ENCODE measurements at places on chromosomes 7 and 10. TPM values are rescaled to one million over a fixed set of nuclear protein-coding genes. Genes with fewer than 3 reads are reported as not detected.

Gene GALNT17
- not detected for total RNA-seq

- no peak for DNase-seq
Observed at GRCh38 chr7:4074994-4075393, 607.1 kb upstream of the FOXK1 start.

- DNase-seq = no peak
Observed at GRCh38 chr7:12642508-12642907, 44.9 kb upstream of the ARL4A start.

GRCh38 chr7:128304212-128304611 lies 39.5 kb downstream of the RBM28 start:
- DNase-seq = no peak

GRCh38 chr10:95767884-95768556 lies 12.1 kb downstream of the ENTPD1 start:
- no peak for DNase-seq

Gene AMZ1
- not detected for total RNA-seq

DNA sequence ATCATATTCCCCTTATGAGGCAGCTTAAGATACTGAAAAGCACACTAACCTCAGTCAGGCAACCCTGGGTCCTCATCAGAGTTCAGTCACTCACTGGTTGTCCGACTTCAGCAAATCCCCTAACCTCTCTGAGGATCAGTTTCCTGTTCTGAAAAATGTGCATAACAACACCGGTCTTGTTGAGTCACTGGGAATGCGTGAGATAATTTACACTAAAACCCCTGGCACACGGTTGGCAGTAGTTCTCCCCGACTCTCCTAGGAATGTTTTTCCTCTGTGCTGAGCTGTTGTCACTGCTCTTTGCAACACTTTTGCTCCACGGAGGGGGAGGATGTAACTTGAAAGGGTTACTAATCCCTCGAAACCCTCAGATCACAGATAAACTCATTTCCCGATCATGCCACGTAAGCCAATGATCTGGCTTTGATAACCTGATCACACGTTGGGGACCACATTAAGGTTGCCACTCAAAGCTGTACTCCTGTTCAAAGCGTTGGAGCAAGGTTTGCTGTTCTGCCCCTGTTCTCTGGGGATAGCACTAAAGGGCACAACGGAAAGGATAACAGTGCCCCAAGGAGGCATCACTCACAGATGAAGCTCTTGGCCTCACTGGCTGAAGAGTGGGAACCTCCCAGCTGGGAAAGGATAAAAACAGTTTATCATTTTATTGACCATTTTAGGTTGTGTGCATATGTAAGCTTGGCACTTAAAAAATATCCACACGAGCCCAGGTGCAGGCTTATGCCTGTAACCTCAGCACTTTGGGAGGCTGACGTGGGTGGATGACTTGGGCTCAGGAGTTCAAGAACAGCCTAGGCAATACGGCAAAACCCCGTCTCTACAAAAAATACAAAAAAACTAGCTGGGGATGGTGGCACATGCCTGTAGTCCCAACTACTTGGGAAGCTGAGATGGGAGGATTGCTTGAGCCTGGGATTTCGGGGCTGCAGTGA lies 5.0 kb upstream of the RBM17 start:
- DNase-seq = no peak

GRCh38 chr7:101740981-101741725 lies 76.3 kb upstream of the CUX1 start:
- no peak for DNase-seq

Gene LIPM
- 0.11 TPM for total RNA-seq

DNA sequence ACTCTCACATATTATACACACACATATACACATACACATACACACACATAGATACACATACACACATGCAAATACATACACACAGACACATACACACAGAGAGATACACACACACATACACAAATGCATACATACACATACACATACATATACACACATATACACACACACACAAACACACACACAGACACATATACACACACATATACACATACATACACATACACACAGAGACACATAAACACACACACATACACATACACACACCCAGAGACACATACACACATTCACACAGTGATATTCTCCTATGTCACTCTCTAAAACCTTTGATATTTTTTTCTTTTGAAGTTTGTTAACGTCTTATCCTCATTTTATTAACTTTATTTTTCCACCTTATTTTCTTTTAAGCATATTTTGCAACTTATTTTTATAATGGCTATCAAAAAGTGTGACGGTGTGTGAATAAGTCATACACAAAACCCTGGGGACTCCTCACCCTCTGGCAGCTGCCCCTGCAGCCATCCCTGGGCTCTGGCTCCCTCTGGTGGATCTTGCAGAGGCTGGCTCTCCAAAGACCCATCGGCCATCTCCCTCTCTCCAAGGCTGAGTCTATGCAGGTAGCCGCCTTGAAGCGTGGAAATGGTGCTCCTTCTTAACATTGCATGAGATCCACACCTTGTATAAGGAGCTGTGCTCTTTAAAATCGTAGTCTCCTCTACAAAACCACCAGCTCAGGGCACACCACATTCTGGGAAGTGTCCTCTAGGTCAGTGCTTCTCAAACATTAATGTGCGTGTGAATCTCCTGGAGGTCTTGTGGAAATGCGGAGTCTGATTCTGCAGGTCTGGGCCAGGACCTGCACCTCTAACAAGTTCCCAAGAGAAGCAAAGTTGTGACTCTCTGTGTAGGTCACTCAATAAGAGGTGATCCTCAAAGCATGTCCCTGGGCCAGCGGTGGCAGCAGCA lies 4.1 kb upstream of the C10orf120 start:
- peak; percentile 53 for DNase-seq

DNA sequence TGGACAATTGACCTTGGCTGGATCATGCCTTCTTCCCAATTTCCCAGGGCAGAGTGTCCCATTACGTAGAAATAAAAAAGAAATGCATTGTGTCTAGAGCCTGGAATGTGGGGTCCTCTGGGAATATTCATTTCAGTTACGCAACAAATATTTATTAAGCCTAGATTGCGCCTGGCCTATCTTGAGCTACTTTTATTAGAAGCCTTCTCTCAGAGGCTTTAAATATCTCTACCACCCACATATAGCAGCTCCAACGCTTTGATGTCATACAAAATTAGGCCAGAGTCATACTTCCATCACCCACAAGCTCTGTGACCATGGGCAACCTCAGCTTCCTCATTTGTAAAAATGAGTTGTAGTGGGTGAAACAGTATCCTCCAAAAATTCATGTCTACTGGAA lies 24.9 kb upstream of the CARD11 start:
- no peak for DNase-seq

GRCh38 chr10:1187855-1188557 lies 131.8 kb downstream of the WDR37 start:
- peak; percentile 12 for DNase-seq

Gene GARIN1A
- 0.71 TPM for total RNA-seq

DNA sequence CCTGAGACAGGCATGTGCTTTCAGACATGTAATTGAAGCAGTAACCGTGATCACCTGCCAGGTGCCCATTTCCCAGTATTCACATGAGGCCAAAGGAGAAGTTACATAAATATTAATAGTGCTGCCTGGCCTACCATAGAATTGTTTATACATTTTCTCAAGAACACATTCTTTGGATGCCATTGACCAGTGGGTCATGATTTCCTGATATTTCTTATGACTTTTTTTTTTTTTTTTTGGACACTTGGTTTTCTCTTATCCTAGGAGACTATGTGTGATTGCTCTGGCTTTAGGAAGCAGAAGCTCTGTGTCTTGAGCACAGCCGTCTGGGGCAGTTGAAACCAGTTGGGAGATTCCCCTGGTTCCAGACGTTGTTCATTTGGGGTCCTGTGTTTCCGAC lies 143.9 kb upstream of the NPS start:
- DNase-seq = no peak

Gene PHYHIPL
- total RNA-seq = not detected

DNA sequence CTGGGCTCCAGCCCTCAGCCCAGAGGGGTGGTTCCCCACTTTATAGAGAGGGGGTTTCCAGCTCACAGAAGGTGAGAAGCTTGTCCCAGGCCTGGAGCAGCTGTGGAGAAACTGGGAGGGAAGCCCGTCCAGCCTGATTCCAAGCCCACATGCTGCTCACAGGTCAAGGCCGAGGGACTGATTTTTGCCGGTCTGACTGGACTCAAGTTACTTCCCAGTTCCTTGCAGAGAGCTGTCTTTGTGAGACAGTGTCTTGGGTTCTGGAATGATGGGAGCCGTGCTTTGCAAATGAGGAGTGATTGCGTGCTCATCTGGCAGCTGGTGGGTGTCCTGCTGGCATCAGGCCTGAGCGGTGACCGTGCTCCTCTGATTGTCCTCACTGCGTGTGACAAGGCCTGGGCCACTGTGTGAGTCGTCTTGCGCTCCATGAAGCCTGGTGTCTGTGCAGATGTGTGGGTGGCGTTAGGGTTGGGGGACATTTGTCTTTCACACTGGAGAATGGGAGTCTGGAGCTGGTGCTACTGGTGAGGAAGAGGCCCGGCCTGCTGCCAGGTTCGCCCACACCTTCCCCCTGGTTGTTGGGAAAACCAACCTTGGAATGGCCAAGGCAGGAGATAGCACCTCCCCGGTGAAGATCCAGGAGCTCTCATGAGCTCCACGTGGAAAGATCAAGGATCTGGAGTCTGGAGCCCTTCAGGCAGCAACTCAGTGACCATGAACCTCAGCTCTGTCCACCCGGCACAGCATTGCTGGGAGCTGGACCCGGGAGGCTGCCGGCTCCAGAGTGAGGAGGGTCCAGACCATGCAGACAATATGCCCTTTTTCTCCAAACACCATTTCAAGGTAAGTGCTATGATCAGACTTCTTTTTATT lies 129.6 kb downstream of the SMURF1 start:
- DNase-seq = no peak

Gene LLCFC1
- total RNA-seq = not detected

DNA sequence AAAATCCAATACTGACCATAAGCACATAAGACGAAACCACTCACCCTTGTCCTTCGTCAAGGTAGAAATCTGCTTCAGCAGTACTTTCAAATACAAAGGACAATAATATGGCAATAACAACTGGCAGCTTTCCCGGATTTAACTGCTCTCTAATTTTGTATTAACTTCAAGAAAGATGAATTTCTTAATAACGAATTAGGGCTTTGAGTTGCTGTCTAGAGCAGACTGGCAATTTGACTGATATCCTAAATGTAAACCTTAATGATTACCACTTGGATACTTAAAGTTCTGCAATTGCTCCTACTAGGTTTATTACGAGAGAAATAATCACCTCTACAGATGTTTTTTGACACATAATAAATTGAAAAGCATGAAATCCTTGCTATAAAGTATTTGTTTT lies 418.7 kb downstream of the MAGI2 start:
- DNase-seq = no peak

DNA sequence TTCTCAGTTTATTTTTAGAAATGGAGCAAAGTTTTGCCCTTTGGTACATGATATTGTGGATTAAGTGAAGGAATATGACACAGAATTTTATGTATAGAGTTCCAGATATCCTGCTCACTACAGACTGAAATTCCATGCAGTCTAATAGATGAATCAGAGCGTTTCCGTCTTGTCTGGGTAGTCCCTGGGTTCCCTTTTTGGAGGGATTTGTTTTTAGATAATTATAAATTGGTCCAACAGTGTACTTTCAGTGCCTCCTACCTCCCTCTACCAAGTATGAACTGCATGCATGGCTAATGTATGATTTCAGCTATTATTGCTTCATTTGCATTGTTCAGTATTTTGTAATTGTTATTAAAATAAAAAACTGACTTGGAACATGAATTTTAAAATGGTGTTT lies 74.4 kb downstream of the SEPTIN7 start:
- no peak for DNase-seq

Gene MSMB
- total RNA-seq = not detected

Gene AGAP5
- 3.4 TPM for total RNA-seq

Gene SNCG
- total RNA-seq = 1.7 TPM

GRCh38 chr7:104838537-104839299 lies 175.3 kb upstream of the KMT2E start:
- DNase-seq = no peak

Gene PROSER2
- total RNA-seq = 22.2 TPM

Gene NKX2-3
- not detected for total RNA-seq

DNA sequence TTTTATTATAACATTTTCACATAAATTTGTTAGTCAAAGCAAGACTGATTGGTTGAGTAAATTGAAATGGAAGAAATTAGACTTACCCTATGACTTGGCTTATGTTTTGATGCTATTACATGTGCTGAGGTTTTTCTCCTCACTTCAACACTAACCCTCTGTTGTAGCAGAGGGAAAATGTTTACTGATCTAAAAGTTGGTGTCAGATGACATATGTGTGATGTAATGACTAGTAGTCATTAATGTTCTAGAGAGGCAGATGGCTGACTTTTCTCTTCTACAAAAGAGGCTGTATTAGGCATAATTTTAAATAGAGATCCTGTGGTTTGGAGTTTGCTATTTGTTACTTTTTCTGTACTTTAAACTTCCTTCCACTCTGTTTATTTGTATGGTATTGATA lies 266.0 kb downstream of the BBS9 start:
- no peak for DNase-seq

Gene DKK1
- 228 TPM for total RNA-seq

DNA sequence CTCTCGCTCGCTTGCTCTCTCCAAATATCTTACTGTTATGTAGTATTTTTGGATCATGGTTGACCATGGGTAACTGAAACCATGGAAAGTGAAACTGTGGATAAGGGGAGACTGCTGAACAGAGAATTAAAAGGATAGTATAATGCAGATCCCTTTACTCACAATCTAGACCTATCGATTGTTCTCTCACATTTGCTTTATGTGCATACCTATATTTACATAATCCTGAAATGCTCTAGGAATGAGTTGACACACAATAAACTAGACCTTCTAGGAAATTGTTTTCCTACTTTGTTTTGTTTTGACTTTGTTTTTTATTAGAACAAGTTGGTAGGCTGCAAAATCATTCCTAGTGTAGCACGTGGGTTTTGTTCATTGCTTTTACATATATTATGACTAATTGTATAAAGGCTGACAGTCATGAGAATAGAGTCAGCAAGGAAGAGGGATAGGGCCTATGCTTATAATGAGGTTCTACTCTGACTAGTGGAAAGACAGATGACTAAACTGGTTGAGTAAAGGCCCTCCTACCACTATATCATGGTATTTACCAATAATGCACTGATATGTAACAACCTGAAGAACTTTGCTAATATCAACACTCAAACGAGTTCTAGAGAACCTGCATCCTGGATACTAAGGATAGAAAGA lies 175.3 kb upstream of the TARP start:
- no peak for DNase-seq

DNA sequence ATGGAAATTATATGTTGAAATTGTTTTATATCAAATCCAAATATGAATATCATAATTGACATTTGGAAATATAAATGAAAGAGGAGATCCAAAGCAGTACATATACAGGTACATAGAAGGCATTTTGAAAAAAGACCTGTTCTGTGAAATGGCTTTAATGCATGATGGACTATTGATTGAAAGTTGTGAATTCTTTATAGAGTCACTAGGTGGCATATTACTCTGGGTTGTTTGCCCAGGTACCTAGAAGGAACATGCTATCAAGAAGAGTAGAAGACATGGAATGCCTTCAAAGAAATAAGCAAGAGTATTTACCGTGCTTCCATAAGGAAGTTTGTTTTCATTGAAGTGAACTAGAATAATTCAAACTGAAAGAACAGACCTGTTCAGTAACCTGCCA lies 160.0 kb upstream of the ANK3 start:
- DNase-seq = peak; percentile 47

Gene FGFBP3
- 0.20 TPM for total RNA-seq
